ENCODE measurements at places on chromosomes 4 and X.
A peak's percentile ranks its signal among the peaks of the same experiment; 100 is the strongest.

- no peak for DNase-seq
Observed at GRCh38 chrX:102593367-102593766, 5.9 kb upstream of the ARMCX5 start.

GRCh38 chr4:20248155-20248558 lies 3.5 kb upstream of the SLIT2 start:
- DNase-seq = peak; percentile 71

DNA sequence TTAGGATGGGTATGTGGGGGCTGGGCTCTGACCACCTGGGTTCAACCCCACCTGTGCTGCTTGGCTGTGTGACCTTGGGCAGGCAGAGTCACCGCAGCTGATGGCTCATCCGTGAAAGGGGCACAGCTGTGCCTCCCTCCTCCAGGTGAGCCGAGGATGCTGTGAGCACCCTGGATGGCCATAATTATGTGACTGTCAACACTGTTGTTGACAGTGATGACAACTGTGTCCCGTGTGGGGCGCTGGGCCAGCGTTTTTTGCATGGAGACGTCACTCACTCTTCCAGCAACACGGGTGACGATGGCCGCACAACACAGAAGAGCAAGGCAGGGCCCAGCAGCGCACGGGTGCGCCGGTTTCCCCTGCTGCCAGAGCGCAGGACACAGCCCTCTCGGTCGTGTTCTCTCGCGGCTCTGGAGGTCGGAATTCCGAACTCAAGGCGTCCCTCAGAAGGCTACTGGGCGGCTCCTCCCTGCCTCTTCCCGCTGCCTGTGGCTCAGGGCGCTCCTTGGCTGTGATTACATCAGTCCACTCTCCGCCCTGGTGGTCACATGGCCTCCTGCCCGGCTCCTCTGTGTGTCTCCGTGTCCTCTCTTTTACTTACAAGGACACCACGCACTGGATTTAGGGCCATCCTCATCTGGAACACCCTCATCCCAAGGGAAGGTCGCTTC lies 1.3 kb downstream of the SH3TC1 start:
- DNase-seq = no peak

DNA sequence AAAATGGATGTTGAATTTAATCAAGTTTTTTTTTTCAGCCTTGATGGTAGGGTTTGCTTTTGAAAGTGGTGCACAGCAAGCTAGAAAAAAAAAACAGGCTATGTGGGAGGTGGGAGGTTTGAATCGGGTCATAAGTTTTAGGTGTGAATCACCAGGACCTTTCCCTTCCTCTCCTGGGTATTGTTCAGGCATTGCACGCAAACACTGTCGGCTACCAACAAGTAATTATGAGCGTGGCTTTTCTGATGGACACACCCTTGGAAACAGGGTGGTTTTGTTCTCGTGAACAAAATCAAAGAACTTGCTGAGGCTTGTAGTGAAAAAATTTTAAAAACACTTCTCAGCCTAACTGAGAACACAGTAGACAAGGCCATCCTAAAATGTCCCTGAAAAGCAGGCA lies 18.1 kb downstream of the PIR start:
- no peak for DNase-seq

DNA sequence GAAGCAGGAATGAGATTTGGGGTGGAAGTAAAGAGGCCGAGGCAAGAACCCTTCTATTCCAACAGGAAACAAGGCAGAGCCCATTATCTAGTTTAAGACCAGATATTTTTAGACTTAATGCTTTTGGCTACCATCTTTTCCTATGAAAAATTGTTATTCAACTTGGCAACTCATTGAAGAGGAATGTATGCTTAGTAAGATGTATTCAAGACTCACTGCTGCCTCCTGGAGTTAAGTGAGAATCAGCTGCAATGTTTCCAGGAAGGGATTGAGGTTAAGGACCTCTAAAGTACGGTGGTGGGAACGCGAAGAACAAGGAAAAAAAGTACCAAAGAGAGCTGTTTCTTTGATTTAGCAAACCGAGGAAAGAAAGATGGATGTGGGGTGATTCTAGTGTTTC lies 89.1 kb downstream of the RAPGEF2 start:
- peak; percentile 92 for DNase-seq

DNA sequence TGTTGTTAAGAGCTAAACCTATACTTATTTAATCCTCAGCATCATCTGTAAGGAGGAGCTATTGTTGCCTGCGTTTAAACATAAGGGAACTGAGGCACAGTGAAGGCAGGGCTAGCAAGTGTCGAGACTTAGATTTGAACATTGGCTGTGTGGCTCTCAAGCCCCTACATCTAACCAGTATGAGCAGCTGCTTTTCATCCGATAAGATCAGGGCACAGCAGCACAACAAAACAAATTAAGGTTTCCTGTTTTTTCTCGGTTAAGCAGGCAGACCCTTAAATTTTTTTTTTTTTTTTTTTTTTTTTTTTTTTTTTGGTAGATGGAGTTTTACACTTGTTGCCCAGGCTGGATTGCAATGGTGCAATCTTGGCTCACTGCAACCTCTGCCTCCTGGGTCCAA lies 35.6 kb downstream of the RAB40A start:
- no peak for DNase-seq

GRCh38 chr4:76716020-76716419 lies 181.9 kb downstream of the SOWAHB start:
- DNase-seq = no peak

GRCh38 chr4:9765091-9765490 lies 16.3 kb upstream of the DRD5 start:
- peak; percentile 65 for DNase-seq
